Esophagus mucosa (tissue), 1 donor: ENCODE measurements at places on chromosomes 5 and 9. TPM values are rescaled to one million over a fixed set of nuclear protein-coding genes. Genes with fewer than 3 reads are reported as not detected.

GRCh38 chr9:122562134-122562760, 9.3 kb downstream of the OR1N2 start:
- no peak for ATAC-seq

DNA sequence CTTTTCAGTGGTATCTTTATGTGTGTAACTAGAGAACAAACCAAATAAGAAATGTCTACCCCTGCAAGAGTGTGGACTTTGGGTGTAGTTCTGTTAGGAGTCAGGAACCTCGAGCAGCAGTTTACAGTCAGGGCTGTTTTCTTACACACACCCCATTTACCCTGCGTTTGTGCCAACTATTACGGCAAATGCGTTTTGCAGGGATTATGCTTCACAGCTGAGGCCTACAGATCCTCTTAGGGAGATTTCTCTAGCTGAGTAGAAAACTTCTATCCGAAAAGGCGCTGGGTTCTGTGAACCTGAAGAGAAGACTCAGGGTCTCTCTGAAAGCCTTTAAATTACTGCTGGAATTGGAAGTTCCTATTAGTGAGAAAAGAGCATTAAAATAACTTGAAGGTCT, 51.4 kb downstream of the ACER2 start:
- ATAC-seq, result no peak

GRCh38 chr9:121055642-121056143, 5.6 kb upstream of the C5 start:
- ATAC-seq, result peak; percentile 47

GRCh38 chr5:73088026-73088425, 32.3 kb upstream of the TMEM171 start:
- ATAC-seq, result no peak

DNA sequence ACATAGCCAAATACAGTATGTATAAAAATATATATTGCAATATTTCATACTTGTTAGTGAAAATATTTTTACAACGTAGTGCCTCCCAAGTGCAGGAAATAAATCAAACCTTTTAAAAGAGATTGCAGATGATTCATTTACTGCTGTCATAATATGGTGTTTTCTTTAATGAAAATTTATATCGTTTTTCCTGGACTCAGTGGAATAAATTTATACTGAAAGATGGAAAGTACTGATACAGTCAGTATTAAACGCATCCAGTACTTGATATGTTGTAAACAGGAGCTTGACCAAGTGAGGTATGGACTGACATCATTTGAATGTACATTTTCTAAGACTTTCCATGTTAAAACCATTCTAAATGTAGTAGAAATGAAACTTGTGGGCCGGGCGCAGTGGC, 143.4 kb upstream of the ZNF608 start:
- no peak for ATAC-seq

DNA sequence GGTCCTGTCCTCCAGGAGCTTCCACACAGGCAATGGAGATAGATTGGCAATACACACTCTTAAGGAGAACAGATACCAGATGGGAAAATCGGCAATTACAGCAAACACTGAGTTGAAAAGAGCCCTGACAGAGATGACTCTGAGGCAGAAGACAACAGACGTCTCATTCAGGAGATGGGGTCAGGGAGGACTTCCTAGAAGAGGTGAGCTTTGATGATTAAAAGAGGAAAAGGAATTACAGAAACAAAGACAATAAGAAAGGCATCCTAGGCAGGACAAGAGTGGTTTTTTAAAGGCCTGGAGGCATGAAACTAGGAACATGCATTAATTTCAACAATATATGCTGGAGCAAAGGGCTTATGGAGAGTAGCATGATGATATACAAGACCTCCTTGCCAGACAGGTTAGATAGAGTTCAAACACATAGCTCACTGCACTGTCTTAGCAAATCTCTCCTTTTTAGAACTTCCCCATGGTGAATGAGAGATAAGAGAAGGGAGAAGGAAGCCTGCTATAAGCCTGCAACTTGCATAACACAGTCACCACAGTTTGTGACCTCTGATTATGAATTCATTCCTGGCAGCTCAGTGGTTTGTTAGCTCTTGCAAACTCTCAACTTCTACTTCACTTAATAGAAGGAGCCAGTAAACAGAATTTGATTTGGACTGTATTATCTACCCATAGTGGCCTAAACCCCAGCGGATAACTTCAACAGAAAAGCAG, 48.5 kb downstream of the SIL1 start:
- ATAC-seq, result peak; percentile 18

DNA sequence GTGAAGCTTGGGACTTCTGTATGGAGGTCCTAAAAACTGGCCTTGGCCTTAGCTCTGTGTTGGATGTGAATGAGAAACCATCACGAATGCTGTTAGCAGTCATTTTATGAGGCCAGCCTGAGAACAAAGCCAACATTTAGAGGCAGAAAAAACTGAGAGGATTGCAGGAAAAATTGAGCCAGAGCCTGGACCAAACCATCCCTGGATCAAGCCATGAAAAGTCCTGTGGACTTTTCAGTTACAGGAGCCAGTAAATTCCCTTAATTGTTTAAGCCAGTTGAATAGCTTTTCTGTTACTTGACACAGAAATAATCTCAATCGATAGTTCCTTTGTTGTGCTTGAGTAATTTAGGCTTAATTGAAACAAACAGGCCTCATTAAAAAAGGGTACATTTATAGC, 42.6 kb upstream of the SPATA31D4 start:
- no peak for ATAC-seq

- ATAC-seq, result no peak
Measured at GRCh38 chr9:93132287-93132927, 1.6 kb downstream of the NINJ1 start.

GRCh38 chr9:36337002-36337401, 63.1 kb downstream of the RNF38 start:
- ATAC-seq, result peak; percentile 92

GRCh38 chr9:22469928-22470544, 23.4 kb downstream of the DMRTA1 start:
- peak; percentile 59 for ATAC-seq

- ATAC-seq, result peak; percentile 65
Measured at GRCh38 chr9:75027187-75028107, 646 bp downstream of the CARNMT1 start.

DNA sequence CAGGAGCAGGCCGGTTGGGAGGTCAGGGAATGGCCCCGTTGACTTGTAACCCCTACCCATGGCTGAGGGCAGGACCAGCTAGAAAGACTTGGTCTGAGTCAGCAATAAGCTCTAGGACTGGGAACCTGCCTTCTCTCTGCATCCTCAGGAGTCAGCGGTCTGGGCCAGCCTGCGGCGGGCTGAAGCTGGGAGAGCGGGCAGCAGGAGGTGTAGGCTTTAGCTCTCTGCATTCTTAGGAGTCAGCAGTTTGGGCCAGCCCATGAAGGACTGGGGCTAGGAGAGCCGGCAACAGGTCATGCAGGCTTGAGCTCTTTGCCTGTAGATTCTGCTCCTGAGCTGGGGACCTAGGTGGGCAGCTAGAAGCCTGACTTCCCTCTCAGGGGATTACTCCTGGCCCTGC, 6.4 kb upstream of the SMIM32 start:
- ATAC-seq, result no peak

DNA sequence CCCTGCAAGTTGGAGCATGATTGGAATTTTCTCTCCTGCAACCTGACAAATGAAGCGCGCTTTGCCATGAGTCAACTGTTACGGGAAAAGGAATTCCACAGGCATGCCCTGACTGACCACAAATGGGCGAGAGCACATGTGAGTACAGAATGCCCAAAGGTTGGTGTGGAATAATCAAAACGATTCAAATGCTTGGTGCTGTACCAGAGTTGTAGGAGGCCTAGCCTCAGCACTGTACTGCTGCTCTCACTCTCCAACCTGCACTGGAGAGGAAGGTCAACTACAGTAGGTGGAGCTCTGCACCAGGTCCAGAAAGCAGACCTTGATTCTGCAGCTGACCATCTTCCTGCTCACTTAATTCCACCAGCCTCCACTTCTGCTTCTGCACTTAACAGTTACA, 406.9 kb upstream of the ACTBL2 start:
- ATAC-seq, result peak; percentile 82

- no peak for ATAC-seq
Measured at GRCh38 chr5:29853711-29854220, 1339.7 kb upstream of the CDH6 start.

DNA sequence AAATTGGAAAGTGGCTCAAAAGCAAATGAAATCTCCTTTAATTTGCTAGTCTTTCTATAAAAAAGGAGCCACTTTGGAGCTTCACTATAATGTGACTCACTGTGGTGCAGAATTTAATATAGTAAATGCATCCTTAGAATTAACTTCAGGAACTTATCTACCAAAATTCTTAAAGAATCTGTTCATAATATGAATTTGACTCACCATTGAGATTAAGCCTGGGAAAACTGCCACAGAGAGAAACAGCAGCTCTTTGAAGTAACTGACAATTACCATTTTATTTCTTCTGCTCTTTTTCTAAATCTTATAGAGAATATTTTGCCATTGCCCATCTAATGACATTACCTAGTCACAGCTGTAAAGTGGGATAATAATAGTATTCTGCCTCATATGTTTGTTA, 211.9 kb upstream of the CDH6 start:
- no peak for ATAC-seq

- ATAC-seq, result no peak
Measured at GRCh38 chr5:4625206-4625896, 514.8 kb upstream of the ADAMTS16 start.

DNA sequence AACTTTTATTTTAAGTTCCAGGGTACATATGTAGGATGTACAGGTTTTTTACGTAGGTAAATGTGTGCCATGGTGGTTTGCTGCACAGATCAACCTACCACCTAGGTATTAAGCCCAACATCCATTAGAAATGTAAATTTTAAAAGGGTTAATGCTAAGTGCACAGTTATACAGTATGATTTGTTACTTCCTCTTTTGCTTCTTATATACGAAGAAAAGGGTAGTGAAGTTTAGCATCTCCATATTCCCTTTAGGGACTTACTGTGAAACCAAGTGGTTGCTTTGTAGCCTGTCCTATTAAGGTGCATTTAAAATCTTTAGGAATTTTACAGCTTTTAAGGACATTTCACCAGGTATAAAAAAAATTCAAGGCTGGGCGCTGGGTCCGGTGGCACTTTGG, 46.4 kb downstream of the RBM27 start:
- ATAC-seq, result no peak

- ATAC-seq, result no peak
Measured at GRCh38 chr5:33300209-33300742, 140.5 kb upstream of the TARS1 start.

DNA sequence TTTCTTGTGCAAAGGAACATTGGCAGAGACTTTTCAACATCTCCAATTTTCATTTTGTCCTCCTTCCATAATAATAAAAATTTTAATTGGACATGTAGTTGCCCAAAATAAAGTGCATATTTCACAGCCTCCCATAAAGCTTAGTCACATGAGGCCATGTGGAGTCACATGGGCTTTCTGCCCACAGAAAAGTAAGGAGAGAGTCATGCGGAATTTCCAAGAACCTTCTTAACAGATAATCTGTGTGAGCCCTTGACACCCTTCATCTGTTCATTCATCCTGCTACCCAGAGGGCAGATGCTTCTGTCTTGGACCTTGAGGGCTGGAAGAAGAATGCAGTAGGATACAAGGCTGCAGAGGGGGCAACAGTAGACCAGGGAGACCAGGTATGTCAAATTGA, 60.7 kb downstream of the APTX start:
- no peak for ATAC-seq

GRCh38 chr5:120615967-120616645, 152.0 kb downstream of the PRR16 start:
- no peak for ATAC-seq

- ATAC-seq, result no peak
Measured at GRCh38 chr5:78288246-78288645, 6.3 kb downstream of the AP3B1 start.

- no peak for ATAC-seq
Measured at GRCh38 chr9:17315341-17315740, 180.5 kb downstream of the CNTLN start.

DNA sequence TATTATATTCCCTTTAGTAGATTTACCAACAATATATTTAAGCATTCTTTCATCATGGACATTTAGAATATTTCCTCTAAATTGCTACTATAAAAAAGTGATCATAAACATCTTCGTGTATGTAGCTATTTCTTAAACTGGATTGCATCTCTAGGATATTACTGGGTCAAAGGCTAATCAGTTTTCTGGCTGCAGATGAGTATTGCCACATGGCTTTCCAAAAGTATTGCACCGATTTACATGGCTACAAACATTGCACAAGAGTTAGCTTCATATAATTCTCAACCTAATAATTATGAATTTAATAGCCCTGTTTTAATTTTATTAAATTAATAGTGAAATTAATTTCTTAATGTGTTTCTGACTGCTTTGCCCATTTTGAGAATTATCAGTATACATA, 183.4 kb downstream of the DMRT2 start:
- no peak for ATAC-seq

- no peak for ATAC-seq
Measured at GRCh38 chr9:131841765-131842318, 102.0 kb upstream of the RAPGEF1 start.

DNA sequence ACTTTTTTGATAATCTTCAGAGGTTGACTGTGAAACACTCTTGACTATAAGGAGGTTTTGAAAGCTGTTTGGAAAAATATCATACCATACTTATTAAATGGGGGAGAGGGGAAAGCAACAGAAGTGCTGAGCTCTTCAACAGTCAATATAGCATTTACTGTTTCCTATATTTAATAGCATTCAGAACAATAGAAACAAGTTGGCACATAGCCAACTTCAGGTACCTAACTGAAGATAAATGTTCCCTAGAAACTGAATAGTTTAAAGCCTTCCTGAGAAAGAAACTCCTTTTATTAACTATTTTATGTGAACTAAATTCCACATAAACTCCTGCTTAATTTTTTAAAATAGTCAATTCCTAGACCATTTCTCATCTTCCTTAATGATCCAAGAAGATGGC, 26.3 kb downstream of the SLC31A1 start:
- no peak for ATAC-seq

- ATAC-seq, result no peak
Measured at GRCh38 chr5:81393430-81393782, 528 bp downstream of the ACOT12 start.

SPINK5 gene
- 509 TPM for total RNA-seq

EPB41L4A gene
- 35.1 TPM for total RNA-seq

IRX4 gene
- 10.3 TPM for total RNA-seq

TTC23L gene
- not detected for total RNA-seq

ALDH1A1 gene
- total RNA-seq, result 3.3 TPM

UBE2QL1 gene
- total RNA-seq, result not detected

PDCD1LG2 gene
- 0.32 TPM for total RNA-seq

CEL gene
- total RNA-seq, result 2.4 TPM

PRDM9 gene
- not detected for total RNA-seq
